ENCODE measurements at places on chromosomes 16 and 17.

DNA sequence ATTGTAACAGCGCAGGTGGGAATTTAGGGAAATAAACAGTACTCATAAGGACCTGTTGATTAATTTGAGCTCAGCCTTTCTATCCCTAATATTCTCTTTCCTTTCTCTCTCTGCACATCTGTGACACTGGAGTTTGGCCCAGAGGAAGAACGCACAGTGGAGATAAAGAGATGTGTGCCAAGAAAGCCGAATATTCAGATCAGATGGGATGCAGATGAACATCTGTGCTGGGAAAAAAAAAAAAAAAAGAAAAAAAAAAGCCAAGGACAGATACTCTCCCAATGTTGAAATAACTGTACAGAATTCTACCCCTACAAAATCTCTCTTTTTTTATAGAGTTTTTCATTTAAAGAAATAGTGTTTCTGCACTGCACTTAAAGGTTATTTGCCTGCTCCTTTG, 485.4 kb downstream of the KCNJ2 start:
- no peak for DNase-seq

GRCh38 chr16:13342675-13343074, 441.3 kb downstream of the SHISA9 start:
- DNase-seq = no peak

- DNase-seq = no peak
Observed at GRCh38 chr16:2473446-2473926, 1.4 kb upstream of the TBC1D24 start.

DNA sequence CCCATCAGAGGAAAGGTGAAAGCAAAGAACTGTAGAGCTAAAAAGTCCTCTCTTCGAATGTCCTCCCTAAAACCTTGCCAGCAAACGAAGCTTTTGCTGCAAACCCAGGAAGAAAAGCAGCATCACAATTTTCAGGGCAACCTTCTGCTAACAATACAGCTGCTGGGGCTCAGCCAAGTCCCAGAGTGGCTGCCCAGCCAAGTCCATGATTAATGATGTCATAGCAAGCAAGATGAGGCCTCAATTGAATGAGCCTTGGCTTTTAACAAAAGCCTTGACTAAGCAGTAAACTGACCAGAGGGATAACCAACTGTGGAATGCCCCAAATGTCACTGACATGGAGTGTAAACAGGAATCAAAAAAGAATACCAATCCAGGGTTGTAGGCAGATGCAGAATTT, 342.7 kb downstream of the PMP22 start:
- DNase-seq = no peak

GRCh38 chr17:55561973-55562495, 50.8 kb upstream of the SMIM36 start:
- DNase-seq = no peak

DNA sequence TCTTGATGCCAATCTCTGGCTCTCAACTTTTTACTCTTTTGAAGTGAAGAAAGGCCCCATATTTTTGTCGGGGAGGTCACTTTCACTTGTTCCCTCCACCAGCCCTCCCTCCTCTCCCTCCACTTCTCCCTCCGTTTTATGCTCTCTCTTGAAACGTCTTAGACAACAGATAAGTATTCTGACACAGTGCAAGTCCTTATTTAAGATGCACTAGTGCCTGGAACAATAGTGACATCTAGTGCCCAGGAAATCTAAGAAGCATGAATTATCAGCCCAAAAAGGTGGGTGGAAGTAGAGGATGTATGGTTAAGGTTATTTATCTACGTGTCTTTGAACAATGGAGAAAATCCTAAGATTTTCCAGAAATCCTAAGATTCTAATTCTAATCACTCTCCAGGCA, 17.9 kb downstream of the PSME3IP1 start:
- no peak for DNase-seq

DNA sequence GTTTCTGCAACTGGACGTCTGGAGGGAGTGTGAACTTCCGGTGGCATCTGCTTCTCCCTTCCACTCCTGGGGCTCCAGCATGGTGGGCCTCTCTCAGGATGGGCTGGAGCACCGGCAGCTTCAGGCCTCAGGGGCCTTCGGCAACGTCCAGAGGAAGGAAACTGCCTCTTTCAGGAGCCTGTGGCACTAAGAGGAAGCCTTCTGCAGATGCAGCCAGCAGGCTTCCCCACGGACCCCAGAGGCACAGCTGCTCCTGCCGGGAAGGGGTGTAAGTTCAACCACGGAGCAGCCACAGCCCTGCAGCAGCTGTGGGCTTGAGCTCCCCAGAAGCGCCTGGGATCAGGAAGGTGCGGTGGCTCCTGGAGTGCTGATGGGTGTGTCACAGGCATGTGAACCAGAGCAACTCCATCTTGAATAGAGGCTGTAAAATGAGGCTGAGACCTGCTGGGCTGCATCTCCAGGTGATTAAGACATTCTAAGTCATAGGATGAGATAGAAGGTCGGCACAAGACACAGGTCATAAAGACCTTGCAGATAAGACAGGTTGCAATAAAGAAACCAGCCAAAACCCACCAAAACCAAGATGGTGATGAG, 50.8 kb upstream of the KLHDC4 start:
- no peak for DNase-seq

DNA sequence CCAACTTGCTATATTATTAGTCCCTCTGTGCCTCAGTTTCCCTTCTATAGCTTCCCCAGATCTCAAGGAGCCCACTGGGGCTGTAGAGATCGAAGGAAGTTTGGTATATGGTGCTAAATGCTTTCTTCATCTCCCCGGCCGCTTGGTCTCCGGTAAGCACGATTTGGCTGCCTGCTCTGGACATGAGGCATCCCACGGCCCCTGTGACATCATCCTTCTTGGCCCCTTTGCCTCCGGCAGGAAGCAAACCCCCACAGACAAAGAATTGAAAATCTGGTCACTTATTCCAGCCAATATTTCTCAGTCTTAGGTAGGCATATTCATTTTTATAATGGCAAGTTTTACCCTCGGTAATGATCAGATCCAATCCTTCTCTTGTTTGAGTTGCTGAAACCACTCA, 65.8 kb downstream of the WSCD1 start:
- no peak for DNase-seq

DNA sequence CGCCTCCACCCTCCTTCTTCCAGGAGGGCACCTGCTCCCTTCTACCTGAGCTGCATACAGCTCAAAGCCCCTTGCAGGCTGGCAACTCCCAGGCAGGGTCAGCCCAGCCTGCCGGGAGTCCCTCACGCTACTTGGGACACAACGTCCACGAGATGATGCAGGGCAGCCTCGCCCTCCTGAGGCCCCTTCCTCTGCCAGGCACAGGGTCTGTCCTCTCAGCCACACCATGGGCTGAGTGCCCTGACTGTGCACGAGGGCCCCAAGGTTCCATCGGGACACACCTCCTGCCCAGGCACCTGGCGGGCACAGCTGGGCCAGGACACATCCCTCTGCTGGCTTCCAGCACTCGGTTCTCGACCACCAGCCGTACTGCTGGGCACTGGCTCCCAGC, 30.9 kb upstream of the ZC3H18 start:
- no peak for DNase-seq

DNA sequence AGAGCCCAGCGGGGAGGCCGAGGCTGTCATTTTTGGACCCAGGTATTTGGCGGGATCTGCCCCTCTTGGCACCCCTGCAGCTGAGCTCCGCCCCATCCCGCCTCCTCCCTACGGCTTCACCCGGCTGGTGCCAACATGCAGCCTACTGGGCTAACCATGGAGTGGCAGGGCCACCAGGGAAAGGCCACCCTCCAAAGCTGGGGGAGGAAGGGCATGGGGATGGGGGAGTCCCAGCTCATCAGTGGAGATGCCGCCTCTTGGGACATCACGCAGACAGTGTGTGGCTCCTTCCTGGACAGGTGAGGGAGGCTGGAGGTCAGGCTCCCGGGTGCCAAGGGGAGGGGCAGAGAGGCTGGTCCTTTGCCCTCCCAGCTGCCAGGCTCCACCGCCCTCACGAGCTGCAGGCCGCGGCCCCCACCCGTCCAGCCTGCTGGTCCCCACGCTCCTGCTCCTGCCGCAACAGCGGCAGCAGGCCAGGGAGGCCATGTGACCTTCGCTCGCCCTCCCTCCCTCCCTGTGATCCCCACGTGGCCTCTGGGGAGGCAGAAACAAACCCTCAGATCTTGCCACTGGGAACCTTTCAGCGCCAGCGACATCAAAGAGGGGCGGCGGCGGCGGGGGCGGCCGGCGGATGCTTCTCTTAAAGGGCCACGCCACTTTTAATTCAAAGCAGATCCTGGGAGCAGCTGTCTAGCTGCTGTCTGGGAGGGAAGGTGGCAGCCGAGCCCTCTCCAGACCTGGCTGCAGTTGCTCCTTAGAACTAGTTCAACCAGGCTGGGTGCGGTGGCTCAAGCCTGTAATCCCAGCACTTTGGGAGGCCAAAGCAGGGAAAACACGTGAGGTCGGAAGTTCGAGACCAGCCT, 6.8 kb upstream of the NOTUM start:
- peak; percentile 74 for DNase-seq

DNA sequence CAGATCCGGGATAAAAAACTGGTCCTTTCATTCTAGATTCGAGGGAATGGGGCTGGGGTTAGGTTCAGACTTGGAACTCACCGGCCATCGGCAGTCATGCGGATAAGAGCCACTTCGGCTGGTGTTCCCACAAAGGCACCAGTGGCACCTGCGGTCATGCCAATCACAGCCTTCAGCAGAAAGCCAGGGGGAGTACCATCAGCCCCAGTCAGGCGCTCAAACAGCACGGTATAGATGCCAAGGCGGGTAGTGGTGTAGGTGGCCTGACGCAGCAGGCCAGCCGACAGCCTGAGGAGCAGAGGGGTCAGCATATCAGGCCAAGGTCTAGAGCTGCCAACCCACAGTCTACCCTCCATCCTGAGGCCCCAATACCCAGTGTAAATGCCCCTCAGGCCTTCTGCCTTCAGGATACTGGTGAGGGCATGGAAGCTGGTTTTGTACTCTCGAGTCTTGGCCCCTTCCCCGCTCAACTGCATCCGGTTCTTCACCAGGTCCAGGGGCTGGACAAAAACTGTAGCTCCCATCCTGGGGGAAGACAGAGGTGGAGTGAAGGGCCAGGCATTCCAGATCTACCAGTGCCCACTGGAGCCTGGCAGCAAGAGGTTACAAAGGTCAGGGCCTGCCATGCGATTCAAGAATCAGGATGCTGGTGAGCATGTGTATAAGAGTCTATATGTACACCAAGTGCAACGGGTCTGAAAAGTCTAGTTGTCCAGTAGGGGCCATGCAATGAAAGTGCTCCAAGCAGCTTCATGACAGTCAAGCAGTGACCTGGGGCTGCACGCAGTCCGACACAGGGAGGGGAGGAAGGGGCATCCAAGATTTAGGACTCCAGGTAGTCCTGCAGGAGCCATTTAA, 929 bp downstream of the SLC25A11 start:
- DNase-seq = no peak

DNA sequence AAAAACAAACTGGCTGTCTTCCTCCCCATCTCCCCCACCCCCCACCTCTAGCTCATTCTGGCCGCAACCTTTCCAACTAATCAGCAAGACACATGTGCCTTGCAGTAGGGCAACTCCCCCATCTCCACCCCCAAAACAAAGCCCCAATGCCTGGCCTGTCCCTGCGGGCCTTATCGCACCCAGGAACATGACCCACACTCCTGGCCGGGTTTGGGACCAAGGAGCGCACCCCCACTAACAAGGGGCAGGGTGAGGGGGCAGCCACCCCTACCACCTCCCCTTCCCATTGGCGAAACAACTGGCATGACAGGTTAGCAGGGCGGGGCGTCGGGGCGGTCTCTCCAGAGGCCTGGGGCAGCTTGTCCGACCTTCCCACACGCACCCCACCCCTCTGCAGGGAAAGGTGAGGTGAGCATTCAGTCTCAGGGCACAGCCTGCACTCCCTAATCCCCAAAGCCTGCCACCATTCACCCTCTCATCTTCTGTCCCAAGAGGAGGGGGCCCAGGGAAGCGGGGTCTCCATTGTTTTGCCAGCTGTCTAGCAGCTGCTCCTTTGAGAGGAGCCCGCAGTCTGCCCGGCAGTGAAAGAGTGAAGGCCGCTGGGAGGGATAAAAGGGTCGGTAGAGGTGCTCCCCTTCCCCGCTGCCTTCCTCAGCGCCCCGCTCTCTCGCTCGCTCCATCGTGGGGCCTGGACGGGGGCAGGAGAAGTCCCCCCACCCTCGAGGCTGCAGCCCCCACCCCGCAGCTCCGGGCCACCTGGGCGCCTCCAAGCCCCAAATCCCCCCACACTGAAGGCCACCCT, 765 bp downstream of the MYO18A start:
- no peak for DNase-seq

DNA sequence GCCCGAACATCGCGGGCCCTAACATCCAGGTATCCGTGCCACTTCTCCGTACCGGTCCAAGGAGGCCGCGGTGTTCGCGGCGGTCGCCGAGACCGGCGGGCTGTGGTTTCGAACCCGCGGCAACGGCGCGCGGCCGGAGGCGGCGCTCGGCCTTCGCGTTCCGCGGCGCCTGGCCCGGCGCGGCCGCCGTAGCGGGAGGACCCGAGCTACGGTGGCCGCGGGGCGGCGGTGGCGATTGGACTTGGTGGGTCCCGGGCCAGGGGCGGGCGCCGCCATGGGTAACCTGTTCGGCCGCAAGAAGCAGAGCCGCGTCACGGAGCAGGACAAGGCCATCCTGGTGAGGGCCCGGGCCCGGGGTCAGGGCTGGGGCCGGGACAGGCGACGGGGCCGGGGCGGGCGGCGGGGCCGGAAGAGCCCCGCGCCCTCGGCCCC, at the start of gene CHMP6:
TSS of gene CHMP6 (plus strand) at position 197 of the 432 bp plus-strand sequence. CDS start at position 275, 78 bp downstream.
- peak; percentile 21 for DNase-seq

DNA sequence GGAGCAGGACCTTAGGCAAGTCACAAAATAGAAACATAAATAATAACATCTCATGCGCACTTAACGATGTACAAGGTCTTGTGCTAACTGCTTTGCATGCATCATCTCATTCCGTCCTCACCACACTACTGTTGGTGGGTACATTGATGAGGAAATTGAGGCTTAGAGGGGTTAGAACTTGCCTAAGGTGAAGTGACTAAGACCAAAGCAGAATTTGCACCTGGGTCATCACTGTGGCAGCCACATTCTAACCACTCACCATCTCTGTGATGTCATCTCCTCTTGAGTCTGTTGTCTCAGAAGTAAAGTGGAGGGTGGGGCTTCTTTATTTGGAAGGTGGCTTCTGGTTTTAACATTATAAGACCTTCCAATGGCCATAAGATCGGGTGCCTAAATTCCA, 20.4 kb upstream of the TRIM25 start:
- no peak for DNase-seq

- peak; percentile 54 for DNase-seq
Observed at GRCh38 chr17:17641621-17642409, 39.4 kb upstream of the RAI1 start.
